NCI-H1092 treated with DMSO at 0.1 percent for 48 hours (cell line): ENCODE measurements at places on chromosomes 4 and X.

DNA sequence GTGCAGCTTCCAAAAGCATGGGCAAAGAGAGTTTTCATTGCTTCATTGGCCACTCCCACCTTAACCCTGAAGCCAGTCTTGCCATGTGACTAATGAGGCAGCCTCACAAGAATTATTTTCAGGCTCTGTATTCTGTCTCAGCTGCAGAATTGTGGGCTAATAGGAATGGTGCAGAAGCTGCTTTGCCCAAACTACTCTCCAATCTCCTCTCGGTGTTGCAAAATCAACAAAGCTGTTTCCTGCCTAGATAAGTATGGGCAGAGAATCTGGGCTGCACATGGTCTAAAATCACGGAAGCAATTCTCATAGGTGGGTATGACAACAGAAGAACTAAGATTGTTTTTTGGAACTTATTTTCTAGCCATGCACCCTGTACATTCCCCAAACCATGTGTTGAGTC lies 31.4 kb downstream of the PPP1R2C start:
- no peak for DNase-seq

- peak; percentile 70 for DNase-seq
Measured at GRCh38 chr4:47669946-47670345, 167.9 kb downstream of the CORIN start.

GRCh38 chr4:110347805-110348204 lies 128.2 kb upstream of the ENPEP start:
- no peak for DNase-seq

GRCh38 chr4:181181331-181181730 lies 1061.9 kb upstream of the TENM3 start:
- DNase-seq: no peak

DNA sequence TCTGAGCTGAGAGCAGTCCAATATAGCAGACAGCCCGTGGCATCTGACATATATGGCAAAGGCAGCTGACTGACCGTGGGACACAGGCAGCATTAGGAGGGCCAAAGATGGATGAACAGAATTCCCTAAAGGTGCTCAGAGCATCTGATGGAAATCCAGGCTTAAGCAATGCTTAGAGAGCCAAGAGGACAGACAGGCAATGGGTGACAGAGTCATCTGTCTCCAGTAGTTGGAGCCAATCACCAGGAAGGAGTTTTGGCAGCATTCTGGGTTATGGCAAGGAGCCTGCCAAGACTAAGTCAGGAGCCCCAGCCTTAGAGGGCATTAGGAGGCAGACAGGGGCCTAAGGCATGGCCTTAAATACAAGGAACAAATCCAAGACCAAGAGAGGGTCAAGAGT lies 153.3 kb upstream of the USP9X start:
- no peak for DNase-seq

- no peak for DNase-seq
Measured at GRCh38 chr4:86334020-86334750, 25.7 kb downstream of the MAPK10 start.

GRCh38 chrX:129726307-129727111 lies 12.3 kb upstream of the XPNPEP2 start:
- peak; percentile 47 for DNase-seq

- DNase-seq: no peak
Measured at GRCh38 chr4:142567199-142567598, 278.9 kb downstream of the INPP4B start.

- no peak for DNase-seq
Measured at GRCh38 chrX:150478496-150479492, 89.6 kb upstream of the MTM1 start.

GRCh38 chrX:143472347-143472938 lies 44.8 kb downstream of the SPANXN3 start:
- DNase-seq: peak; percentile 86
